Right cardiac atrium (tissue), 5 donors: ENCODE measurements at places on chromosomes 13 and 19.

- DNase-seq = no peak
These were observed 8.8 kb downstream of the C3 start for GRCh38 chr19:6711605-6712004.

GRCh38 chr13:75347925-75348324, 134.0 kb downstream of the TBC1D4 start:
- no peak for DNase-seq

DNA sequence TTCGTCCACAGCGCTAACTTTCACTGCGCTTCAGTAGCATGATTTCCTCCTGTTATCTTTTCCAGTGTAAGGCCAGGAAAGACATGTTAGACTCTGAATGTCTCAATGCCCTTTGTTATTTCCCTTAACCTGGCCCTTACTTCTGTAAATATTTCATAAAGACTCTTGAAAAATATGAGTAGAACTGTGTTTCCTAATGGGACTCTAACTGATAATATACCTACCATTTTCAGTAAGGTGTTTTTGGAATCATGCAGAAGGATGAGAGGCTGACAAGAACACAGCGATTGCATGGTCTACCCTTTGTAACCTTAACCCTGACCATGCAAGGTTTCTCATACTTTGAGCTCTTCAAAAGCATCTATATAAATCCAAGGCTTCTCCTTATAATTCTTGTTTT, 550.1 kb downstream of the SLITRK6 start:
- DNase-seq = no peak

- peak; percentile 45 for DNase-seq
These were observed 51.3 kb downstream of the CDADC1 start for GRCh38 chr13:49298903-49299605.

GRCh38 chr13:32553720-32554119, 15.1 kb upstream of the N4BP2L2 start:
- DNase-seq = no peak

DNA sequence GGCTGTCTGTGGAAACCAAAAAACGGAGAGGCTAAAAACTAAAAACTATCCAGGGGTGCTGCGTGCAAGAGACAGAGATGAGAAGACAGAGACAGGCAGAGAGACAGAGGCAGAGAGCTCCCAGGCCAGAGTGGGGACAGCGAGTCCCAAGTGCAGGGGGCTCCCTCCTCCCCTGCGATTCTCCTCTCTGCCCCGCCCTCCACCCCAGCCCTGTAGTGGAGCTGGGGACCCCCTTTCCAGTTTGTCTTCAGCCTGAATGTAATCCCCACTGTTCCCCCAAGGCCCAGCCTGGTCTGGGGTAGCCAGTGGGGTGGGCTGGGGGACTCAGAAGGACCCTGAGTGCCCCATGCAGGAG, 2.0 kb downstream of the NFIC start:
- DNase-seq = peak; percentile 50

GRCh38 chr13:79297128-79297527, 108.9 kb downstream of the RBM26 start:
- no peak for DNase-seq

DNA sequence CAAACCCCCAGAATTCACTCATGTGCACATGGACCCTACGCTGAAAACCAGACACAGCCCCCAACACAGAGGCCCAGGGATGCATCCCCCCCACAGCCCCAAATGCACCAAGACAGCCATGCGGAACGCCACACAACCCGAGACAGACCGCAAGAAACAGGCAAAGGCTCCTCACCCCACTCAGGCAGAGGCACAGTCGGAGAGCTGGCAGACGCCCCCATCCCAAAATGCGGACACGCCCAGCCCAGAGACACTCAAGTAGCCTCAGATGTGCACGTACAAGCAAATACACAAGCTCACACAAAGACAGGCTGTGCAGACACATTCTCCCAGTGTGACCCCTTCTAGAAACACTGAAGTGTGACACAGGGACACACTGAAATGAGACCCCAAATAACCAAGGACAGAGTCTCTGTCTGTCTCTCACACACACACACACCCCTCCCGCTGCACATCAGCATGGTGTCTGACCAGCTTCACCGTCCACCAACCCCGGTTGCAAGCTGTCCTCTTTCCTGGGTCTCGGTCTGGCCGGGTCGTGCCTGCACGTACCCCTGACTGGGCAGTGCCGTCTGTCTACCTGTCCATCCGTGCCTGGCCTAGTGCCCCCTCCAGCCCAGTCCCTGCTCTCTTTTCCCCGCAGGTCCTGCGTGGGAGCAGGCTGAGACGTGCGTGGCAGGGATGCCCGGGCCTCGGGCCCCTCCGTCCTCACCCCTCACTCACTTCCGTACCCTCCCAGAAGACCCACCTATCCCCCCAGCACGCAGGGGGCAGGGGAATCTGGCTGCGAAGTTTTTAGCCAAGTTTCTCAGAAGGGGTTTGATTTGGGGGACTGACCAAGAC, 16.1 kb downstream of the ERFL start:
- no peak for DNase-seq

GRCh38 chr19:56896095-56896494, 55.6 kb upstream of the PEG3 start:
- DNase-seq = no peak

- DNase-seq = peak; percentile 51
These were observed 15.0 kb downstream of the NUFIP1 start for GRCh38 chr13:44974056-44974793.

GRCh38 chr19:55694241-55694655, 19.2 kb downstream of the EPN1 start:
- DNase-seq = no peak

GRCh38 chr13:110597041-110597689, 18.2 kb upstream of the NAXD start:
- DNase-seq = no peak

- DNase-seq = no peak
These were observed 53.2 kb downstream of the C13orf42 start for GRCh38 chr13:51057906-51058305.

- peak; percentile 45 for DNase-seq
These were observed 124.2 kb downstream of the TBC1D4 start for GRCh38 chr13:75357576-75358289.

DNA sequence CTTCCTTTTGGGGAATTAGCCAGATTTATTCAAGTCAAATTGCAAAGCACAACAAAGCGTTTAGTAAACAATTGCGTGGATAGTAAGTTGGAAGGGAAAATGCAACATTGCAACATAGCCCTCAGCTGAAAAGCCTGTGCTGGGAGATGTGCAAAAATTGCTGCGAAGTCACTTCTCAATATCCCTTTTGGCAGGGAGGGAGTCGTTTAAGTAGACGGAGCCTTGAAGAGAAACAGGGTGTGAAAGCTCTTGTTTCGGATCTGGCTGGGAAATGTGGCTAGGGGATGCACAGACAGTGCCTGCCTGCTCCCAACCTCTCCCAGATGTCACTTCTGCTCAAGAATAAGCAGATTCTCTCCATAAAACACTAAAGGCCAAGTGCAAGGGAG, 56.8 kb downstream of the SLC7A1 start:
- DNase-seq = no peak

- no peak for DNase-seq
These were observed 1378.7 kb upstream of the PRR20A start for GRCh38 chr13:55761986-55762385.

- no peak for DNase-seq
These were observed 15.6 kb downstream of the NAA16 start for GRCh38 chr13:41326661-41327060.

GRCh38 chr19:12750851-12751250, 740 bp upstream of the BEST2 start:
- no peak for DNase-seq

GRCh38 chr13:94324767-94325540, 154.5 kb downstream of the DCT start:
- no peak for DNase-seq

DNA sequence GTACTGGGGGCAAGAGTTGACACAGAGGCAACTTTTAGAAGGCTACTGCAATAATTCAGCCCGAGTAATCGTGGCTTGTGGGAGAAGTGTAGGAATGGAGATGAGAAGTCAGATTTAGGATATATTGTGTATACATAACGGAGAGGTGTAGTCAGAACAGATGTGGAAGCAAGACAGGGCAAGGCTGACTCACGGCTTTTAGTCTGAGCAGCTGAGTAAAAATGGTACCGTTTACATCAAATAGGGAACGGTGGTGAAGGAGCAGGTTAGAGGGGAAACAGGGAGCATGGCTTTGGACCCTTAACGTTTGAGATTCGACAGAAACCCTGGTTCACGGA, 796 bp upstream of the LSM14A start:
- no peak for DNase-seq

DNA sequence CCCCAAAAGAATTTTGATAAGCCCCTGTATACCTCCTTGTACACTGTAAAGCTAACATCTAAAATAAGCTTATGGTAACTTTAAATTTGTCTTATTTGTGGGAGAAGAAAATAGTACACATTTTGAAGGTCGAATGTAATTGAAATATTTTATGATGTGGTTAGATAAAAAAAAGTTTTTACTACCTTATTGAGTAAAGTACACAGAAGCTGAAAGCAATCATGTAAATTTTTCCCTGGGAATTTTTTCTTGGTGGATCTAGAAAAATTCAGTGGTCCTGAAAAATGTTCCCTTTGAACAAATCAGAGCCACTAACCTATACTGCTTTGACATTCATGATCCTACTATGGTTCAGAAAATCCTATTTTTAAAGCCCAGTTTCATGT, 46.9 kb downstream of the SIPA1L3 start:
- DNase-seq = no peak

- DNase-seq = no peak
These were observed 12.9 kb upstream of the USE1 start for GRCh38 chr19:17202249-17202648.

DNA sequence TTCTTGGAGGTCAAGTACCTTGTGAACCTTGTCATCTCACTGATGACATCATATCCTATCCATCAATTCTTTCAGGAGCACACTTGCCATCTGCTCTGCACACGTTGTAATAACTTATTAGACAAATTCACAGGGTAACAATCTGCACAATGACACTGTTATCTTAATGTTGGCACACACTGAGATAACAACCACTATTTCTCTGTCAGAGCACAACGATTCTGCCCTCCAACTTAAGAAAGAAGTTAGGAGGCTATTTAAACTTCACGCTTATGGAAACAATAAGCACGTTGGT, 351.3 kb downstream of the DACH1 start:
- DNase-seq = no peak

- no peak for DNase-seq
These were observed 141.3 kb upstream of the FBXL3 start for GRCh38 chr13:77168237-77168636.

- no peak for DNase-seq
These were observed 94.3 kb upstream of the IRS2 start for GRCh38 chr13:109880371-109881346.

GRCh38 chr19:29477831-29478577, 47.8 kb upstream of the VSTM2B start:
- no peak for DNase-seq

- DNase-seq = no peak
These were observed 34.4 kb upstream of the UBL3 start for GRCh38 chr13:29884671-29885430.

GRCh38 chr19:4866595-4867424, 657 bp downstream of the PLIN3 start:
- peak; percentile 89 for DNase-seq

DNA sequence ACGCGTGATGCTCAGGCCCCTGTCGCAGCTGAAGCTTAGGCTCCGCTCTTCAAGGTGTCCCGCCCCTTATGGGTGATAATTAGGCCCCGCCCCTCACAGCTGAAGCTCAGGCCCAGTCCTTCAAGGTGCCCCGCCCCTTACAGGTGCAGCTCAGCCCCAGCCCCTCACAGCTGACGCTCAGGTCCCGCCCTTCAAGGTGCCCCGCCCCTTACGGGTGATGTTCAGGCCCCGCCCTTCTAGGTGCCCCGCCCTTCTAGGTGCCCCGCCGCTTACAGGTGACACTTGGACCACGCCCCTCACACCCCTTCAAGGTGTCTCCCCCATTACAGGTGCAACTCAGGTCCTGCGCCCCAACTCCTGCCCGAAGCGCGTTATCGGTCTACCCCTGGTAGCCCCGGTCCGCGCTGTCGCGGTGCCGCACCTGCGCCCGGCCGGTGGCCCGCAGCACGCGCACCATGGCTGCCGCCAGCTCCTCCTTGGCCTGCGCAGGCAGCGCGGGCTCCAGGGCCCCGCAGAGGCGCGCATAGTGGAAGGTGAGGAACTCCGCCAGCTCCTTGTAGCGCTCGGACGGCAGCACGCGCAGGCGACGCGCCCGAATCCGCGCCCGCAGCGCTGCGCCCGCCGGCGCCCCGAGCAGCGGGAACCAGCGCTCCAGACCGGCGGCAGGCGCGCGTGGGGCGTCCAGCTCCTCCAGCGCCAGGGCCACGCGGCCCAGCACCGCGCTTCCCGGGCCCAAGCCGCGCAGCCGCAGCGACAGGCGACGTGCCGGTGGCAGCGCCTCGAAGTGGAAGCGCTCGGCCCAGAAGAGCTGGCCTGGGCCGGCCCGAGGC, 7.3 kb downstream of the RASAL3 start:
- DNase-seq = no peak

DNA sequence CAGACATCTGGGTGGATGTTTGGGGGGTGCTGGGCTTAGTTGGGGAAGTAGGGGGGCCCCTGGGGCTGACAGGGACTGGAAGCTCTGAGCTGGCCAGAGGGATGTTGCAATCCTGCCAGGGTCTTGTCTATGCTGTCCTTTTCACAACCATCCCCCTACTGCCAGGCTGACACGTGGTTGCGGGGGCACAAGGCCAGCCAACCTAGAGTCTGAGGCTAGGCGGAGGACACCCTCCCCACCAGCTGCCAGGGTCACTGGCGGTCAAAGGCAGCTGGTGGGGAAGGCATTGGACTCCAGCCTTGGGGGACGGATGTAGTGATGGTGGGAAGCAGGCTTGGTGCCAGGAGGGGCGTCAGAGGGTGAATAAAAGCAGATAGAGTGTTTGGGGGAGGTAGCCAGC, 1.6 kb upstream of the APOC1 start:
- peak; percentile 87 for DNase-seq

DNA sequence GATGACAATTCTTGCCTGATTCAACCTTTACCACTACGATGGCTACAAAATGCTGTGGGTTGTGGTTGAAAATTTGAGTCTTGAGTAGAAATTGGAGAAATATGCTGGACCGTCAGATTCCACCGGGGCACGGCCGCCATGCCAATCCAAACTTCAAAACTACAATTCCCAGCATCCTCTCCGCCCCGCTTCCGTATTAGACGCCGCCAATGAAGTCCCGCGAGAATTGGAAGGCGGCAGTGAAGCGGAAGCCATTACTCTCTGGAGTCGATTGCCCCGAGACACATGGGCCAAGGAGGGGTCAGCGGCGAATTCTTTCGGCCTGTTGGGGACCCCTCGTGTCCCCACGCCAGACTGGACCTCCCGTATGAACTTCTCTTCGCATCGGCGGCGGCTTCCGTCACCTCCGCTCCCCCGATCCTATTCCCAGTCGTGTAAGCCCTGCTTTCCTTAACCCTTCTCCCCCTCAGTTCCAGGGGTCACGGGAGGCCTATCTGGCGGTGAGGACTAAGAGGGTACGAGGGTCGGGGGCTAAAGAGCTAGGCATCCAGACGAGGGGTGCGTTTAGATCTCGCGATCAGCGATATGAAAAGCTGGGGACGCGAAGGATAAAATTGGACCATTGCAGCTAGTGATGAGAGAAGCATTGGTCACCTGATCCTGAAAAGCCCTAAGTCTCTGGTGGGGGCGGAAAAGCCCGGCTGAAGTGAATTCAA, at the start of gene ZNF317:
ZNF317 (plus strand) TSS at position 239 of the 716 bp plus-strand sequence. CDS start 15,620 bp downstream, outside the sequence.
- peak; percentile 98 for DNase-seq

GRCh38 chr13:59633290-59633689, 530.4 kb downstream of the DIAPH3 start:
- peak; percentile 70 for DNase-seq
